ENCODE measurements at places on chromosomes 11 and 22.
A peak's percentile ranks its signal among the peaks of the same experiment; 100 is the strongest.

DNA sequence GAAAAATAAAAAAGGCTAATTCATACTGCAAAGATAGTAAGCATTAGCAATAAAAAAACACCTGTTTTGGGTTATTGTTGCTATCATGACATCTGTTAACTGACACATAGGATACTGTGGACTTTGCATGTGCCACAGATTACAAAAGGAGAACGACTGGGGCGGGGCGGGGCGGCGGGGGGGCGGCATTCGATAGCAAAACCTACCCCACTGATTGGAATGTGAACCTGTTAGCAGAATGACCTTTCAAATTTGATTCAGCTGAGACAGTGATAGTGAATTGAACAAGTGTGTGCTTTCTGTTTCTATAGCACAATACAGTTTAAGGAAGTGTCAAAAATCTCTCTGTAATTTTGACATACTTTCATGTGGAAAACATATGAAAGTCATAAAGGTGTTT is 14.9 kb downstream of the MMP20 start:
- no peak for DNase-seq

DNA sequence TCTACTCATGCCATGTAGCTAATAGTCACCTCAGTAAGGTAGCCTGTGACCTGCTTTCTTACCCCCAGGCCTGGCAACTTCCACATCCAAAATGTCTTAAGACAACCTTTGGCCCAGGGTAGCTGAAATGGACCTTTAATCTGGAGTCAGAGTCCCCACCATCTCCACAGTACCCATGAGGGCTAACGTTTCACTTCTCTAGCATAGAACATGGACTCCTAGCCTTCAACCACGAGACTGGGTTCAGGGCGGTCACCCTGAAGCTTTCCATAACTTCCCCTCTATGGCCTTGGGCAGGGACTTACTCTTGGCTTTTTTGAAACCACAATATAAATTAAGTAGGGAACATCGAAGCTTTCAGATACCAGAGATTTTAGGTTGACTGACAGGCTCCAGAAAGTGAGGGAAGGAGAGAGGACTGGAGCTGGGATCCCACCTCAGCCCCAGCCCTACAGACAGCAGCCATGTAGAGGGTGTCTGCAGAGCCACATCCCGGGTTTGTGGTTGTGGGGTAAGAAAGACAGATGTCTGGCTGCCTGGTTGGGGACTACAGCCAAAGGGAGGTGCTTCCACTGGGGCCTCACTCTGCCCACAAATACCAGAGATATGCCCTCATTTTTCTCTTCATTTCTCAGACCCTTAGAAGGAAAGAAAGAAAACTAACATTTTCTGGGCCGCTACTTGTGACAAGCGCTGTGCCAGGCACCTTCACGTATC is 2.6 kb downstream of the TBC1D10A start:
- no peak for DNase-seq

- DNase-seq, result no peak
Measured at GRCh38 chr11:110971140-110971539, 258.9 kb upstream of the ARHGAP20 start.

GRCh38 chr22:29798801-29799200 is 31.6 kb downstream of the UQCR10 start:
- DNase-seq, result no peak

GRCh38 chr22:38144025-38144405 is 33.5 kb upstream of the BAIAP2L2 start:
- peak; percentile 9 for DNase-seq

GRCh38 chr11:131033151-131033651 is 116.9 kb upstream of the SNX19 start:
- DNase-seq, result no peak

- DNase-seq, result no peak
Measured at GRCh38 chr11:28735511-28735910, 627.3 kb downstream of the METTL15 start.

- no peak for DNase-seq
Measured at GRCh38 chr11:126072141-126072741, 9.6 kb upstream of the CDON start.

GRCh38 chr22:33743756-33744155 is 176.5 kb downstream of the LARGE1 start:
- DNase-seq, result no peak

GRCh38 chr11:75536786-75537641 is 11.3 kb upstream of the GDPD5 start:
- DNase-seq, result no peak

DNA sequence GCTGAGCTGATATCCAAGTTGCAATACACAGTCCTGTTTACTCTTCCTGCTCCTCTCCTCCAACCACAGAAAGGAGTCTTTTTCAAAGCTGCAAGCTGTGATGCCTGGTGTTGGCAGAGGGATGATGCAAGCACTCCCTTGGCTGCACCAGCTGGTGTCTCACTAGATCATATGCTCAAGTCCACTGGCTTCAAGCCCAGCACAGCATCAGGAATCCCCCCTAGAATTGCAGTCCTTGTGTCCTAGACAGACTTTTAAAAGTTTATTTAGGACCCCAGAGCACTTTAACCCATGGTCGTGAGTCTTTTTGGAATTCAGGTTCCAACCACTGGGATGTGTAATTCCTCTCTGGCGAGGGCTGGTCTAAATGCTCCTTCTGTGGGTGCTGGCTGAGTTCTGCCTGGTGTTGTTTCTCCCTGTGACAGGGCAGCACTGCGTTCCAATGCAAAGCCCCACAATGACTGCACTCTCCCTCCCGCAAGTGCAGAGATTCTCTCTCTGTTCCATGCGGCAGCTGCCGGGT is 1.9 kb upstream of the HEPN1 start:
- DNase-seq, result peak; percentile 62

DNA sequence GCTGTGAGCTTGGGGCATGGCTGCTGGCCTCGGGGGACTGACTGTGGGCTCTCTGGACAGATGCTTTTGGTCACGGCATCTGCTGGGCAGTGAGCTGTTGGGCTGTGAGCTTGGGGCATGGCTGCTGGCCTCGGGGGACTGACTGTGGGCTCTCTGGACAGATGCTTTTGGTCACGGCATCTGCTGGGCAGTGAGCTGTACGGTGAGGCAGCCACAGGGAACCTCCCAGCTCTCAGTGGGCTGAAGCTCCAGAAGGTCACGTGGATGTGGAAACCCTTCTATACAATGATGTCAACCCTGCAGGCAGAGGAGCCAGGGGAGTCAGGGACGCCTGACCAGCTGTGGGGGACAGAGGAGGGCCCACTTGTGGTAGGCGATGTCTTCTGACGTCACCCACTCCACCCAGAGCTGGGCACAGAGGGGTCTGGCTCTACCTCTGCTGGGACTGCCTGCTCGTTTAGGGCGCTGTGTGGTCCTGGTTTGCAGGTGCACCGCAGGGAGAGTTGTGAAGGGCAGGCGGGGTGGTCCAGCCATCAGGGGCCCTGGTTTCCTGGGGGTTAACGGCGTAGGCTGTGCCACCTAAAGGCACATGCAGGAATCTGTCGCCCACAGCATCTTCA is 1331.3 kb downstream of the BRD1 start:
- no peak for DNase-seq

DNA sequence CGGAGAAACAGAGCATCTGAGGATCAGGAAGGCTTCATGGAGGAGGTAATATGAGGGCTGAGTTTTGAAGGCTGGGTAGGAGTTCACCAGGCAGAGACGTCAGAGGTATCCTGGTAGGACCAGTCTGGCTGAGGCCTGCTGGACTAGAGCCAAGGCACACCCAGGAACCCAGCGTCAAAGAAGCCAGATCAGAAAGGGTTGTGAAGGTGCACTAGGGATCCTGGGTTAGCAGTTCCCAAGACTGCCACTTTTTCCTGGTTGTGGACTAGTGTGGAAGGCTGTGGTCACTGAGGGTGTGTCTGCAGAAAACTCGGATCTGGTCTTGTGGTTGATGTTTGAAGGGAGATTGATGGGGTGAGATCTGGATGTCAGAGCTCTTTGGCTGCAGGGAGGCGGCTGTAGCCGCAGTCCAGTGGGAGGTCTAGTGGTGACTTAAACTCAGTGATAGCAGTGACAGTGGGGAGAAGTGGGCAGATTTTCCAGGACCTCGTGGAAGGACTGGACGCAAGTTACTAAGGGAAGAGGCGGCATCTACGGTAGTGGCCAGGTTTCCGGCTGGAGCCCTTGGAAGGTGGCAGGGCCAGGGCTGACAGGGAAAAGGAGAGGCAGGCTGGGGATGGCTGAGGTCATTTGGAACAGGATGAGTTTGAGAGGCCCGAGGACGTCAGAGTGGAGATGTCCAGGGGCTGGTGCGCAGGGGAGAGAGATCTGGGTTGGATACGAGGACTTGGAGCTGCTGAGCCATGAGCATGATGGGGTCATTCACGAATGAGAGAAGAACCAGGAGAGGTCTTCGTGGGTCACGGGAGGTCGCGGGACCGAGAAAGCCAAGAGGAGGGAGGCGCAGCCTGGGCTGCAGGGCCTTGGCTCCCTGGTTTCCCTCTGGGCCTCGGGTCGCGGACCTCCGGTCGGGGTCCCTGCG is 10.9 kb downstream of the RELA start:
- DNase-seq, result no peak

DNA sequence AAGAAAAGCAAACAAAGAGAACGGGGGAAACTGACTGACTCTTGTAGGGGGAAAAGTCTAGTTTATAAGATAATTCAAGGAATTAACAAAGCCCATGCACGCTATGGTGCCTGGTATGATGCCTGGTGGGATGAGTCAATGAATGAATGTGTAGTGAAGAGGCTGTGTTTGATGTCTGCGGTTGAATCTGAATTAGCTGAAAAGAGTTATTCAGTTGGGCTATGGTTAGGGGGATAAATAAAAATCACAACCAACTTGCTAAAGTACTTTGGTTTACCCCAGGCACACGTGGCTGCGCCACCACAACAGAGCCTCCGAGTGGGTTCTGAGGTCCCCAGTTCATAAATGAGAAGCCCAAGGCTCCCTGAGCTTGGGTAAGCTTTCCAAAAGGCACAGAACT is 369.3 kb upstream of the SYN3 start:
- no peak for DNase-seq

DNA sequence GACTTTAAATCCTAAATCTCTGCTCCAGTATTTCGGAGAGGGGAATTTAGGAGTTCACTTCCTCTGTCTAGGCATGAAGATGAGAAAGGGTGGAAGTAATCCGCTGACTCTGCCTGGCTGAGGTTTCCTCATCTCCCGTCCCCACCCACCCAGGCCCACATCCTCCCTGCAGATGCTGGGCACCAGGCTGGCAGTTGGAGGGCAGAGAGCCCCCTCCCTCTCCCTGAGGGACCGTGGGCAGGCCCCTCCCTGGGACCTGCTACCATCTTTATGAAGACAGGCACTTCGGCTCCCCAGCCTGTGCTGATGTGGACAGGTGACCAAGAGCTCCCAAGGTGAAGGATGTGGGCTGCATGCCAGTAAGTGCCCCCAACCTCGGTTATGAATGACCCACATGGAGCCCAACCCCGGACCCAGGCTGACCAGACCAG is 6.7 kb downstream of the CASTOR1 start:
- DNase-seq, result no peak

Data from NCI-H524 treated with DMSO at 0.1 percent for 48 hours (cell line).